ENCODE measurements at places on chromosomes 1 and 21.

GRCh38 chr21:21203822-21204339 lies 205.7 kb downstream of the NCAM2 start:
- DNase-seq = no peak

DNA sequence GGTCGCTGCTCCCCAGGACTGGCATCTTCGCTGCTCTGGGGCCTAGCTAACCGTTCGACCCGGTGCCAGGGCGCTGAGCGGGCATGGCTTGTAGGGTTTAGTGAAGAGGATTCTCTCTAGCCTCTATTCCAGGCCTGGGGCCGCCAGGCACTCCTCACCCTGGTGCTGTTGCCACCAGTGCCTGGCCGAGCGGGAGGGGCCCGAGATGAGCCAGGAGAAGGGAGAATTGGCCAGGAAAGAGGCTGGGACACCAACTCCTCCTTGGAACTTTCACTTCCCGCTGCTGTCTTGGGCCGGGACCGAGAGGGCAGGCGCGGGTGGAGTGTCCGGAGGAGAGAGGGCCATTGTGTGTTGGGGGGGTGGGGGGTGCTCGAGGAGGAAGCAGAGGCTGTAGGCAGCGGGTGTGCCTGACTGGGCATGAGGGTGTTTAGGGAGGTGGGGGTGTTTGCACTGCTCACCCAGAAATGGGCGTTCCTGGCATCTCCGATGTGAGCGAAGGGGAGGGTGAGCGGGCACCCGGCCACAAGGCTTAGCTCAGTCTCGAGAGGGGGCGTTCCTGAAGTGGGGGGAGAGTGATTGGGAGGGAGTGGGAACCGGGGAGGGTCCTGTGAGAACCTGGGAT lies 772 bp downstream of the ADAM15 start:
- DNase-seq = peak; percentile 34

GRCh38 chr21:17798796-17799195 lies 20.4 kb downstream of the C21orf91 start:
- no peak for DNase-seq

- peak; percentile 30 for DNase-seq
Observed at GRCh38 chr1:150507912-150508864, at the start of gene ECM1. Gene ECM1, plus strand, starts transcription at chr1:150508109. Its CDS starts 101 bp downstream, at chr1:150508210.

GRCh38 chr1:86146566-86146965 lies 10.0 kb downstream of the COL24A1 start:
- no peak for DNase-seq

DNA sequence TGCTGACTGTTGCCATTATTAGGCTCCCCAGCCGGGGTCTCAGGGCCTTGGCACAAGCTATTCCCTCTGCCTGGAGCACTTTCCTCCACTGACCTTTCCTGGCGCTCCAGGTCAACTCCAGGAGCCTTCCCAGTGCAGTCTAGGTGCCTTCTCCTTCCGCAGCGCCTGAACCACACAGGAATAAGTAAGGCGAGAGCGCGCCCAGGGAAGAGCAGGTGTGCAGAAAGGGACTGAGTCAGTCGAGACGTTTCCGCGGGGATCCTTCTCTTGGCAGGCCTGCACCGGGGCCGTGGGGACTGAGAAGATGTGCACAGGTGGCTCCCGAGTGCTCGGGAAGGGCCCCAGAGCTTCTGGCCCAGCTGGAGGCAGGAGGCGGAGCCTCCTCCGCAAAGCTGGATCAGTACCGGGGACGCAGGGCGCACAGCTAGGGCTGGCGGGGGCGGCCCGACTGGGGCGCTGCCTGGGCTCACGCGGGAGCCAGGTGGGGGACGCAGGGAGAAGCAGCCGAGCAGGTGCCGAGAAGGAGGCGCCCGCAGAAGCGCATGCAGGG lies 765 bp upstream of the BMP8A start:
- peak; percentile 97 for DNase-seq

- no peak for DNase-seq
Observed at GRCh38 chr1:161945306-161946060, 78.2 kb downstream of the OLFML2B start.

DNA sequence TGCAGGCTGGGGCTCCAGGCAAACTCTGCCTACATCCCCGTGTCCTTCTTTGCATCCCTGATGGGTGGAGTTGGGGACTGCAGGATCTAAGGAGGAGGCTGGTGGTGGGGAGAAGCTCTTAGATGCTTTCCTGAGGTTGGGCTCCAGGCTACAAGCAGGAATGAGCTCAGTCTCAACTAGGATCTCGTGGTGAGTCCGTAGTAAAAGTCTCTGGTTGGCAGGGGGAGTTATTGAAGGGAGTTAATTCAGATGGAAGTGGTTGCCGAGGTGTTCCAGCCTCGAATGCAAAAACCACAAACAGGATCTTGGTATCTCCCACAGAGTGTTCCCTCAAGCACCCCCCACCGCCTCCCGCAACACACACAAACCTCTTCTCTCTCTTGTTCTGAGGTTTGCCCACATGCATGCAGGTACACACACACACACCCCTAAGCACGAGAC lies 35.0 kb downstream of the TMCC2 start:
- no peak for DNase-seq

DNA sequence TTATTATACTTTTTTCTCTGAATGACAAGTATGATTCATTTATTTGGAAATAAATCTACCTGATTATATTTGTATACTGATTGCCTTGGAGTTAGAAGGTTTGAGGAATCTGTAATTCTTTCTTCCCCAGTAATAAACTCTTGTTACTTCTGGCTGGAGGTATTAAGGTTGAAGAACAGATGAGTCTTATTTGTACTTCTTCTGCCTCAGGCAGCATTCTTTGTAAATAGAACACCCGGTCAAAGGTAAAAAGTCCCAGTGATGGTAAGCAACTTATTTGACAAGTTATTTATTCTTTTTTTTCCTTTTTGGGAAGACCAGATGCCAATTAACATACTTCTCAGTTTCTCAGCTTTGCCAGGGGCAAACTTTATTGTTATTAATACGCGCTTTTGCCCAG lies 12.9 kb downstream of the SNX27 start:
- no peak for DNase-seq

DNA sequence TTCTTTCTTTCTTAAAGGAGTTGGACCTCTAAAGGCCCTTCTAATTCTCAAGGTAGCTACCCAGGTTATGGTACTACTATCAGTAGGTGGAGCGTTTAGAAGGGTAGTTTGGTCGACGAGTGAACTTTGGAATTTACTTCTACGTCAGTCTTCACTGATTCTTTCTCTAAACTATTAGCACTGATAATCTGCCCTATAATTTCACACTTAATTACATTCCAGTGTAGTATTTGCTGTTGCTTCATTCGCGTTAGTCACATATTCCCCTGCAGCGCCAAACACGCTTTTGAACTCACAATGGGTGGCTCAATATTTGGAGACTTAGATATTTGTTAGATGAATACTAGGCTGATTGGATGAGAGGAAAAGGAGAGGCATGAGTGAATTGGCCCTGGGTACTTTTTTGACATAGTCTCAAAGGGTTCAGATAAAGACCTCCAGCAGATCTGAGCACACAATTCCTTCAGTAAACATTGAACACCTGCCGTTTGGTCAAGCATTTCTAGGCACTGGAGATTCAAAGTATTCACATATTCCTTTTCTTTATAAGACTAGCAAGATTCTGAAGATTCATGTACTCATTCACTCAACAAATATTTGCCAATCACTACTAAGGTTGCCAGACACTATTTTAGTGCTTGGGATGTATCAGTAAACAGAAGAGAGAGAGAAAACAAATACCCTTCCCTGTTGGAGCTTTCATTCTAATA lies 929 bp upstream of the FOXJ3 start:
- DNase-seq = peak; percentile 87

GRCh38 chr1:160342526-160342925 lies 524 bp downstream of the COPA start:
- no peak for DNase-seq

- DNase-seq = no peak
Observed at GRCh38 chr1:11272544-11272831, 510 bp upstream of the UBIAD1 start.

- DNase-seq = peak; percentile 78
Observed at GRCh38 chr1:43979528-43980254, 681 bp downstream of the B4GALT2 start.

GRCh38 chr1:33007190-33008050 lies 29.3 kb downstream of the AK2 start:
- DNase-seq = peak; percentile 51

DNA sequence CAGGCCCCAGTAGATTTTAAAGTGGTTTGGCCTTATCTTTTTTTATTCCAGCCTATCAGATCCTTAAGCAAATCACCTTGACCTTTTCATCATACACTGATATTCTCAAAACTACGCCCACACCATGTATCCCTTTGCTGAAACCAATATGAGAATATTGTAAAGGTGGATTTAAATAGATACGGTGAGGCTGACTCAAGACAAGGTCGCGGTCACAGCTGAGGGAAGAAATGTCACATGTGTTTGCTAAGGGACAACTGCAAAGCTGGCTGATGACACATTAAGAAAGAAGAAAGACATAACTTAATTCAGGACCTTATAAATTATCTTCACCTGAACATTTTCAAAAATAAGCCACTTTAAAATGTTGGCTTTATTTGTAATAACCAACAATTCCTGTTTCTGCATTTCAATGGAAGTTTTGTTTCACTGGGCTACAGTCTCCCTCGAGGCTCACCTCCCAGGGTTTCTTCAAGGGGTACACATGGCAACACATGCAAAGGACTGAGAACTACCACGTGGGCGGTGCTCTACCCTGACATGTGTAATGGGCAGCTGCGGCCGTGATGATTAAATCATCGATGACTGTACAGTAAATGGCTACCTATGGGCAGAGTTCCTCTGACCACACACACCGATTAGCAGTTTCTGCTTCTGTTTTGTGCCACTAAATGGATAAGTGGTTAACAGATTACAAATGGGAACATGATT lies 189.5 kb downstream of the SIPA1L2 start:
- no peak for DNase-seq

DNA sequence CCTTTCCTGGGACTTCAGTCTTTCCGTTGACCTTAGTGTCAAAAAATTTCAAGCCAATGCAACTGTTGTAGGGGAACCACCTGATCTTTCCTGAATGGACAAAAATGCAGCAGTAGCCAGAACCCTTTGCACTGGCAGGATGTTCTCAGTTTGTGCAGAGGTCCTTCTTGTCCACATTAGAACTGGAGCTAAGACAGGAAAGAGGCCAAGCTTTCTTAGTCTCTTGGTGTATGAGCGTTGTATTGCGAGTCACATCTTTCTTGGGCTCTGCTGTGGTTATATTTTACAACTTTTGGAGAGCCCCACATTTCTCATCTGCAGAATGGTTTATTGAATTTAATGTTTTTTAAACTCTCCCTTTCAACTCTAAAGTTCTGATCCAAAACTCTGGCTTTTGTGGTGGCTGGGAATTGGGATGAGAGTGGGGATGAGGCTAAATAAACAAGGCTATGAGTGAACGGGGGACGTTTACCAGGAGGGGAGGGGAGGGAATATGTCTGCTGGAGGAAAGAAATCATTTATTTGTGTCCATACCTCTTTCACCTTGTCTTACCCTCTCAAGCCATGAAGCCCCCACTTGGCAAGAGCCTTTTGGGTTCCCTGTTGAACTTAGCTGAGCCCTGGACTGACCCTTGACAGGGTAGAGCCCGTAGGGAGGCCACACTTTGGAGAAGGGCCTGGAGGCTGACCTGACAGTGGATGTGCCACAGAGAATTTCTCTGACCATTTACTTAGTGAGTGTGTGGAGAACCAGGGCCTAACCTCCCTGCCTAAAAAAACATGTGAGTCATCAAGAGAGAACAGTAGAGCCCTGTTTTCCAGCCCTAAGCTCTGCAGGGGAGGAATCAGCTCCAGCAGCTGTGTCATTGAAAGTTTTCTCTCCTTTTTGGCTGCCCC lies 586 bp downstream of the CHI3L2 start:
- no peak for DNase-seq

GRCh38 chr1:67843746-67844145 lies 10.5 kb upstream of the GNG12 start:
- no peak for DNase-seq

DNA sequence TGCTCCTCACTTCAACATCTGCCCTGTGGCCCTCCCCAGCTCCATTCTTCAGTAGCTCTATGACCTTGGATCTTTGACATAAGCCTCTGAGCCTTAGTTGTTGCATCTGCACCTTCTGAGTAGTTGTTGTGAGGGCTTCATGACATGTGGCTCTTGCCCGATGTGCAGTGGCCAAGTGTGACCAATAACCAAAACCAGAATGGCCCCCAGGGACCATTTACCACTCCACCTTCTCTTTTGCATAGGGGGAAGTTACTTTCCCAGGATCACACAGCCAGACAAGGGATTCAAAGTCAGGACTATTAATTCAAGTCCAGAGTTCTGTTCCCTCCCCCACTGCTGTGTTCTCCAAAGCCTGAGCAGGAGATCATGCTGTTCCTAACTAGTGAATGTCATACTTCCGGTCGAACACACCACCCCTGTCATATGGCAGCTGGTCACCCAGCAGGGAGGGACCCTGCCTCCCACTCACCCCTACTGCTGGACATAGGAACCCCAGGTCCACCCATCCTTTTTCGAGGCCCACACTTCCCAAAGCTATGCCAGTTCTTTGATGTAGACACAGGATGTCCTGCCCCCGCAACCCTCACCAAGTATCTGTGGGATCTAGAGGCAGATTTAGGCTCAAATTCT lies 4.0 kb downstream of the FGR start:
- no peak for DNase-seq

- no peak for DNase-seq
Observed at GRCh38 chr1:40243351-40243750, 4.4 kb upstream of the TMCO2 start.

DNA sequence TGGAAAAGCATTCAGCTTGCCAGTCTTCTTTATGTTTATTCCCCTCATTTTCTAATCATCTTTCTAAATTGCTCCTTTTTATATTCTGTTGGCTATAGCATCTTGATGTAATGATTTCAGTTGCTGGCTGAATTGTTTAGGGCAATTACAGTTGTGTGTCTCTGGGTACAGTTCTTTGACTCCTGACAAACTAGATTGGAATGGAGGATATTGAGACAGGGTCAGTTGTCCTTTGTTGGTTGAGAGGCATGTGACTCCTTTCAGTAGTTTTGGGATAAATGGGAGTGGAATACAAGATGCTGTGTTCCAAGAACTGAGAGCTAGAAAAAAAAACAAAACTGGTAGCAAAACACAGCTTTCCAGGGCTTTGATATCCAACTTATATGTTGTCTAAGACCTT lies 1.5 kb downstream of the CENPF start:
- DNase-seq = no peak

GRCh38 chr21:15195768-15196167 lies 131.0 kb upstream of the NRIP1 start:
- DNase-seq = no peak

DNA sequence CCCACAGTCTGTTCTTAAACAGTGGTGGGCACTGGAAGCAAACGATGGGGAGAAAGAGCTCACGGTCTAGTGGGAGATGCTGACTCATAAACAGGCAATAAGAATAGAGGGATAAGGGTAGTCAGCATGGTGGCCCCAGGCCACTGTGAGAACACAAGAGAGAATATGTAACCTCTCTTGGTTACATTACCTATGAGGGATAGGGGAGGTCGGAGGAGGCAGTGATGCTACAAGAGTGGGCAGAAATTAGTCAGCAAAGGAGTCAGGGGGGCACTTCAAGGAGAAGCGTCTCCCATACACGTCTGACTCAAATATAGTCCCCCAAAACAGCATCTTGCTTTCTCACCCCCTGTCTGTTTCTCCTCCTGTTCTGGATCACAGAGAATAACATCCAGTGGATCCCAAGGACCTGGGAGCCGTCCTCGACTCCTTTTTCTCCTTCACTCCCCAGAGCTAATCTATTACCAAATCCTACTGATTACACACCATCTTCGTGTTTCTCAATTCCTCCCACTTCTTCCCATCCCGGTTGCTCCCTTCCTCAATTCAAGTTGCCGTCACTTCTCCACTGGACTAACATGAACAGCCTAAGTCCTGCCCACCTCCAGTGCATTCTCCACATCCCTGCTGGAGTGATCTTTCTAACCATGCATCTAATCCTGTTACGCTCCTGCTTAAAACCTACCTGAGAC lies 2.1 kb downstream of the SLAMF8 start:
- no peak for DNase-seq

Measured in NCI-H510A treated with DMSO at 0.1 percent for 48 hours (cell line).